ENCODE measurements at places on chromosomes 7 and 10. TPM values are rescaled to one million over a fixed set of nuclear protein-coding genes. Genes with fewer than 3 reads are reported as not detected.

Gene TMEM229A
- not detected for total RNA-seq

Gene GPC2
- total RNA-seq, result 0.22 TPM

Gene UPK3BL1
- total RNA-seq, result 10.8 TPM

Gene ITGB8
- total RNA-seq, result 9.9 TPM

Gene EGFR
- total RNA-seq, result 55.0 TPM

Gene GIMAP8
- total RNA-seq, result not detected

Gene CDNF
- 0.32 TPM for total RNA-seq

Gene TAS2R41
- not detected for total RNA-seq

Gene CYP2C9
- total RNA-seq, result not detected

Gene OR2A42
- 0.32 TPM for total RNA-seq

- no peak overlapping the region for H3K27ac ChIP-seq
- no peaks in the 10 kb centered on the region for H3K27me3 ChIP-seq
- peaks cover 9% of the 10 kb centered on the region for H3K4me1 ChIP-seq
- H3K4me3 ChIP-seq, result no peak overlapping the region
- H3K36me3 ChIP-seq, result no peaks in the 10 kb centered on the region
Measured at GRCh38 chr10:110268971-110269370, 35.7 kb downstream of the SMNDC1 start.

- no peak for DNase-seq
- H3K27ac ChIP-seq, result no peak overlapping the region
- H3K4me1 ChIP-seq, result peaks cover 3% of the 10 kb centered on the region
- H3K4me3 ChIP-seq, result no peak overlapping the region
Measured at GRCh38 chr7:43296306-43296705, 183.9 kb downstream of the HECW1 start.

DNA sequence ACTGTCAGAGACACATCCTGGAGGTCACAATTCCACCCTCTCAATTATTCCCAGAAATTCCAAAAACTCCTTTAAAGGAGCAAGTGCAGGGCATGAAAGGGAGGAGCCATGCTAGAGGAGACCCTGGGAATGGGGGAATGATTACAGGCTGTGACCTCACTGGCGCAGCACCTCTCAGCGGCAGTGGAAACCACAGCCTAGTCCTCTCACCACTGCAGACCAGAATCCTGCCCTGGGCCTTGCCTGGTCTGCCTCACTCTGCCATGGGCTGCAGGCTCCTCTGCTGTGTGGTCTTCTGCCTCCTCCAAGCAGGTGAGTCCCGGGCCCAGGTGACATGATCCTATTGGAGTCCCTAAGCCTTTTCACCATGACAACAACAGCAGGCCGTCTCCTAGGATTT, 50.5 kb upstream of the PRSS58 start:
- H3K4me3 ChIP-seq, result no peak overlapping the region
- peaks cover 29% of the 10 kb centered on the region for H3K27me3 ChIP-seq
- no peak overlapping the region for H3K27ac ChIP-seq
- H3K4me1 ChIP-seq, result no peaks in the 10 kb centered on the region
- H3K36me3 ChIP-seq, result no peaks in the 10 kb centered on the region

GRCh38 chr10:24984906-24985305, 31.1 kb downstream of the ENKUR start:
- peaks cover 25% of the 10 kb centered on the region for H3K4me1 ChIP-seq
- no peaks in the 10 kb centered on the region for H3K27me3 ChIP-seq
- H3K27ac ChIP-seq, result peak overlapping the region; percentile 51
- no peak for DNase-seq

GRCh38 chr7:141562036-141562435, 10.8 kb downstream of the AGK start:
- peaks cover 11% of the 10 kb centered on the region for H3K36me3 ChIP-seq
- no peak overlapping the region for H3K4me3 ChIP-seq
- no peak for DNase-seq
- H3K4me1 ChIP-seq, result peaks cover 12% of the 10 kb centered on the region
- no peaks in the 10 kb centered on the region for H3K27me3 ChIP-seq

DNA sequence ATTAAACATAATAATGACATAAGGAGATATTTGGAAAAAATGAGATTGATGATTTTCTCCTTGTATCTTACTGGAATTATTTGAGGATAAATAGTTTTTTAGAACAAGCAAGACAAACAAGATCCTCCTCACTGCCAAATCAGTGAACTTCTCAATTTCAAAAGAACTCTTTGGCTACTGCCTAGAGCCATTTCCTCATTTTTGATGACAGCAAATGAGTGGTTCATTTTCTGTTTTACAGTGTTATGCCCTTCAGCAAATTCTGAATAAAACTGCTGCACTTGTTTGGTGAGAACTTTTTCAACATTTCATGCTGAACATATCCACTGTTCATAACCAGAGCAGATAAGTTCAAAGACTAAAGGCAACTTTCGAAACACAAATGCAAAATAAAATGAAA, 42.5 kb upstream of the AHR start:
- H3K36me3 ChIP-seq, result no peaks in the 10 kb centered on the region
- no peaks in the 10 kb centered on the region for H3K27me3 ChIP-seq
- no peak overlapping the region for H3K27ac ChIP-seq
- DNase-seq, result no peak
- H3K4me3 ChIP-seq, result no peak overlapping the region

- no peaks in the 10 kb centered on the region for H3K27me3 ChIP-seq
- H3K36me3 ChIP-seq, result no peaks in the 10 kb centered on the region
- no peak overlapping the region for H3K27ac ChIP-seq
- H3K4me3 ChIP-seq, result no peak overlapping the region
- peaks cover 4% of the 10 kb centered on the region for H3K4me1 ChIP-seq
Measured at GRCh38 chr10:78231327-78231726, 197.7 kb downstream of the RPS24 start.

DNA sequence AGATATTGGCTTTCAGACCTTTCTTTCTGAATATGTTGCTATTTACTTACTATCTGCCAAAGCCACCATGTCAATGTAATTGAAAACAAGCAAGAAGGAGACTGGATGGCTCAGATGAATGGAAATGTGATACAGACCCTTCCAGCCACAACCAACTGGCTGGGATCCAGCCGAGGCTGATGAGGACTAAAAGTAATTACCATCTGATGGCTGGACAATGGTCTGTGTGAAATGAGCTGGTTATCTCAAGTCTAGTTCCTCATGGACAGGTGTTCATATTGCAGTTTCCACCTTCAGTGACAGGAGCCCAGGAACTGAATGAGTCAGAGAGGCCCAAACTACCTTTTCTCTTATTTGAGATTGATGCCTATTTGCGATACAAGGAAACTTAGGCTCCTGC, 267.5 kb downstream of the GATA3 start:
- H3K4me1 ChIP-seq, result no peaks in the 10 kb centered on the region
- no peak overlapping the region for H3K4me3 ChIP-seq
- no peaks in the 10 kb centered on the region for H3K27me3 ChIP-seq
- no peak for DNase-seq
- H3K36me3 ChIP-seq, result no peaks in the 10 kb centered on the region
- H3K27ac ChIP-seq, result no peak overlapping the region

DNA sequence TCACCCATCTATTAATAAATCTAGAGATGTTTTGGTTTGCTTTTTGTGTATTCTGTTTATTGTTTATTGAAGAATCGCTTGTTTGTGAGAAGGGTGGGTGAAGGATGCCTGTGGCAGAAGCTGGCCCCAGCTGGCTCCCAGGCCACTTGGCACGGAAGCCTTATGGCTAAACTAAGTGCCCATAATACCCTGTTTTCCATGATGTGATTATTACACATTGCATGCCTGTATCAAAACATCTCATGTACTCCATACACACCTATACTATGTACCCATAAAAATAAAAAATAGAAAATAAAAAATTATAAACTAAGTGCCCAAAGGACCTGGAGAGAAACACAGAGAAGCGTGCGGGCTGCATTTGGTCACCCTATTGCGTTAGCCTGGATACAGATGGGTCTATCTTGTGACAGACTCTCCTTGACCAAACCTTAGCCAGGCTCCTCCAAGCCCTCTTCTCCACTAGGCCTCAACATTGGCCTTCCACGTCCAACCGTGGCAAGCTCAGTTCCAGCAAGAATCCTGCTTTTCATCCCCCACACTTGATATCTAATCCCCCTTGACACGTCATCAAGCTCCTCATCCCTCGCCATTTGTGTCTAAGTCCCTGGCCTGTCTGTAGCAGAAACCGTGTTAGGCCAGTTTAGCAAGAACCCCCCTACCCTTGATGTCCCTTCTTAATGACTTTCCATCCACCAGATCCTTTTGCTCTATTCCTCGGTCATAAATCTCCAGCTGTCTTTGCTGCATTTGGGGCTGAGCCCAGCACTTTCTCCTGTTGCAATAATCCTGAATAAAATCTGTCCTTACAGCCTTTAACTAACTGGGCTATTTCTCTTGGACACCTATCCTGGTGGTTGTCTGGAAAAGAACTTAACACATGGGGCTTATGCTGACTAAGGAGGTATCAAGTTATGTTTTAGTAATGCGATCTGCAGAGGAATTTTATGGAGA, 245.2 kb downstream of the TNS3 start:
- no peaks in the 10 kb centered on the region for H3K27me3 ChIP-seq
- H3K27ac ChIP-seq, result peak overlapping the region; percentile 51
- no peak overlapping the region for H3K4me3 ChIP-seq
- no peak for DNase-seq

- no peak overlapping the region for H3K27ac ChIP-seq
- no peaks in the 10 kb centered on the region for H3K4me1 ChIP-seq
- no peaks in the 10 kb centered on the region for H3K36me3 ChIP-seq
- H3K4me3 ChIP-seq, result no peak overlapping the region
- no peak for DNase-seq
- peaks cover 8% of the 10 kb centered on the region for H3K27me3 ChIP-seq
Measured at GRCh38 chr10:45355494-45355893, 18.5 kb upstream of the ALOX5 start.

- no peak overlapping the region for H3K27ac ChIP-seq
- no peaks in the 10 kb centered on the region for H3K27me3 ChIP-seq
- no peak for DNase-seq
- H3K4me1 ChIP-seq, result no peaks in the 10 kb centered on the region
- H3K36me3 ChIP-seq, result no peaks in the 10 kb centered on the region
Measured at GRCh38 chr10:89651916-89652573, 7.0 kb upstream of the PANK1 start.

DNA sequence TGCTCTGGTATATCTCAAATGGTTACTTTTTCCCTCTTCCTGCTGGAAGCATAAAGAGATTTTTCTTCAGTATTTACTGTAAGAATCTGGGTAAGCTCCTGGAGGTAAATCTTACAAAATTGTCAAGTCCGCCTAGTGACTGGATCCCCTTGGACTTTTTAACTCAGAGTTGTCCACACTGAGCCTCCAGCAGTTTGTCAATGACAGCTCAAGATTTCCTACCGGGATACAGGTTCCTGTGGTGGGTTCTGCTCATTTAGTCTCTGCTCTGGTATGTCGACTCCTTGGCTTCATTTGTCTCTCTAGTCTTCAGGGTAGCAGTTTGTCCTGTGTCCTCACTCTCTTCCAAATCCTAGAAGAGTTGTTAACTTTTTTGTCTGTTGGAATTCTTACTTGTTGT, 27.0 kb downstream of the GPR37 start:
- no peaks in the 10 kb centered on the region for H3K36me3 ChIP-seq
- no peak overlapping the region for H3K4me3 ChIP-seq
- H3K27me3 ChIP-seq, result no peaks in the 10 kb centered on the region

- no peak overlapping the region for H3K4me3 ChIP-seq
- no peak for DNase-seq
- no peaks in the 10 kb centered on the region for H3K27me3 ChIP-seq
- H3K4me1 ChIP-seq, result no peaks in the 10 kb centered on the region
- no peaks in the 10 kb centered on the region for H3K36me3 ChIP-seq
- H3K27ac ChIP-seq, result no peak overlapping the region
Measured at GRCh38 chr7:117946151-117946633, 73.0 kb upstream of the CTTNBP2 start.

- H3K4me1 ChIP-seq, result 0 out of 2 replicates have a peak, but pooled peaks cover 9% of the 10 kb centered on the region
- no peak overlapping the region for H3K4me3 ChIP-seq
- DNase-seq, result no peak
- H3K36me3 ChIP-seq, result no peaks in the 10 kb centered on the region
Measured at GRCh38 chr7:83879063-83879462, 230.1 kb upstream of the SEMA3E start.

GRCh38 chr10:8060010-8060703, 5.7 kb downstream of the GATA3 start:
- no peaks in the 10 kb centered on the region for H3K36me3 ChIP-seq
- peak; percentile 27 for DNase-seq
- peaks cover 85% of the 10 kb centered on the region for H3K27me3 ChIP-seq
- H3K4me3 ChIP-seq, result no peak overlapping the region

GRCh38 chr7:155166673-155167370, 96.7 kb downstream of the HTR5A start:
- peak; percentile 48 for DNase-seq
- no peak overlapping the region for H3K27ac ChIP-seq
- H3K36me3 ChIP-seq, result no peaks in the 10 kb centered on the region
- H3K4me1 ChIP-seq, result no peaks in the 10 kb centered on the region
- H3K27me3 ChIP-seq, result no peaks in the 10 kb centered on the region

GRCh38 chr7:92835261-92835850, 1.0 kb downstream of the CDK6 start:
- peak overlapping the region; percentile 88 for H3K4me3 ChIP-seq
- H3K4me1 ChIP-seq, result peaks cover 20% of the 10 kb centered on the region
- H3K36me3 ChIP-seq, result no peaks in the 10 kb centered on the region
- peak; percentile 88 for DNase-seq

DNA sequence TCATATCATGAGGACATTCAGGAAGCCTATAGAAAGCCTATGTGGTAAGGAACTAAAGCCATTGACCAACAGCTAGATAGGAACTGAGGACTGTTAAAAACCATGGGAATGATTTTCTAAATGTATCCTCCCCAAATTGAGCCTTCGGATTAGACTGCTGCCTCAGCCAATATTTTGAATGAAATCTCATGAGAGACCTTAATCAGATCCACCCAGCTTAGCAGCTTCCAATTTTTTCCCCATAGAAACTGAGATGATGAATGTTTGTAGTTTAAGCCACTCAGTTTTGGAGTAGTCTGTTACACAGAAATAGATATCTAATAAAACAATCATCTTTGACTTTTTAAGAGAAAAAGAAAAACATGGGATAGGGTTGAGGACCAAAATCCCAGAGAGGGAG, 292.0 kb downstream of the HPSE2 start:
- H3K4me1 ChIP-seq, result no peaks in the 10 kb centered on the region
- H3K4me3 ChIP-seq, result no peak overlapping the region
- H3K27ac ChIP-seq, result no peak overlapping the region
- no peak for DNase-seq
- no peaks in the 10 kb centered on the region for H3K36me3 ChIP-seq
